ENCODE measurements at places on chromosomes 3 and 15.

DNA sequence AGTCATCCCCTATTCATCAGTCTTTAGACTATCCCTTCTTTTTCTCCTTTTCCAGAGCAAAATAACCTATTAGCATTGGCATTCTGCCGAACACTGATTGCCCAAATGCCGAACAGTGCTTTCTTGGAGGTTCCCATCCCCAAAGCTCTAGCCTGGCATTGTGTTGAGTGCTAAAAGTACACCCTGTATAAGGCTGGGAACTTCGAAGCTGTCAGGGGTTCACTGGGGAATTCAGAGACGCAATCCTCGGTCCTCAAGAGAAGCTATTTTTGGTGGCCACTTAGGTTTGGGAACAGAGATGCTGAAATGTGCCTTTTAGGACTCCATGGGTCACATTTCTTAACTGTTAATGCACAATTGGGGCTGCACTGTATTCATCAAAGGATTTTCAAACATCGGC, 8.4 kb downstream of the FRMD5 start:
- DNase-seq, result no peak

GRCh38 chr15:69631978-69632377, 179.4 kb downstream of the RPLP1 start:
- DNase-seq, result no peak

- no peak for DNase-seq
These were observed 118.4 kb downstream of the ADCY5 start for GRCh38 chr3:123330441-123330991.

DNA sequence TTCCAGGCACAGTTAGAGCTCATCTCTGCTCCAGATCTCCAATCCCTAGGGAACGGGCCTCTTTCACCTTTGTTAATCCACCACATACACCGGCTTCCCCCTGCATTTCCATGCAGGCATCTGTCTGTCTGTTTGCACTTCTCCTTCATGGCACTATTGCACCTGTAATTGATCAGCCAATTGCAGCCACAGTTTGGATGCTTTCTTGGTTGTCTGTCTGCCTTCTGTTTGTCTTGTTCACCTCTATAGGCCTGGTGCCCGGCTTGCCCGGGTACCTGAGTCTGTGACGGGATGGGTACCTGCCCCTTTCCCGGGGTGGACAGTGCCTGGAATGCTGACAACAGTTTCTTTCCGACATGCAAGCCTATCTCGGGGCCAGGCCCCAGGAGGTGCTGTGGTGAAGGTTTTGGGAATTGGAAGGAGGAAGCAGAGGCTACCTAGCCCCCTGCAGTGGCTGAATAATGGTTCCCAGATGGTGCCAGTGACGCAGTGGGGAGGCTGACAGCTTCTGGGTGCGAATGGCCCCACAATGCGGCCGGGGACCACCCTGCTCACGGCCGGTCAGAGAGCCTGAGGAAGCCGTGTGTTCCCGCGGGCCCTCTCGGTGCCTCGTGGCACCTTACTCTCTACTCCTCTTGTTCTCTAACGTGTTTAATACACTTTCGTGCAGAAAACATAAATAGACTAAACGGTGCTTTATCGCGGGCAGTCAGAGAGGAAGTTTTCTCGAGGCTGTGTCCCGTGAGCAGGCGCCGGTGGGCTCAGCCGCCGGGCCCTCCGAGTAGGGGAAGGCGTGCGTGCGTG, 31.3 kb upstream of the RAB6B start:
- DNase-seq, result no peak

- DNase-seq, result no peak
These were observed 44.3 kb downstream of the IL5RA start for GRCh38 chr3:3065876-3066275.
